ENCODE measurements at places on chromosomes 3 and 15.
A peak's percentile ranks its signal among the peaks of the same experiment; 100 is the strongest.

DNA sequence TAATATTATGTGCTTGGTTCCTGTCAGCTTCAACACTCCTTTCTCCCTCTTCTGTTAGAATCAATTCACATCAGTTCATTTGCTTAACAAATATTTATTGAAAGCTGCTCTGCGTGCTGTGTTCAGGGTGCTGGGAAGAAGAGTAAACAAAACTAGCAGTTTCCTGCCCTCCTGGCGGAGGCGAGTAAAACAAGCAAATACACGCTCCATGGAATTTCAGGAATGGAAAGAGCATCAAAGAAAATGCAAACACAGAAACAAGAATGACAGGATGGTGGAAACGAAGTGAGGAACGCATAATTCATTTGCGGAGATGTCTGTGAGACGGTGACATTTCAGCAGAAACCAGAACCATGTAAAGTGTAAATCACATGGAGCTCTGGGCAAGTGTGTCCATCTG is 49.4 kb upstream of the SPTSSB start:
- no peak for DNase-seq

DNA sequence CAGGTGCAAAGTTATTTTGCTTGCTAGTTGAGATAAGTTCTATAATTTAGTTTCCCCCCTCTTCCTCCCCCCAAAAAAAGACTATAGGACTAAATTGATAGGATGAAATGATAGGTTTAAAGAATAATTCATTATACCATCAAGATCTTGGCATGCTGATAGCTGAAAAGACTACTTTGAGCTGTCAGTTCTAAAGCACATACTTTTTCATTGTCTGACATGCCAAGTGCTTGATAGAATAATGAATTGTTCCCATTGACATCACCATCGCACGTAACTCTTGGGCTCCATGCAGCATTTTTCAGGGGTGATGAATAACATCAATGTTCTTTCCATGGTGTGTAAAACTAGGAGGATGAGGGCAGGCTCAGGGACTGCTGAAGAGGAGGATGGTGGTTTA is 32.3 kb upstream of the TAFA4 start:
- no peak for DNase-seq

GRCh38 chr3:5811016-5811415 is 623.5 kb downstream of the EDEM1 start:
- no peak for DNase-seq

- no peak for DNase-seq
Observed at GRCh38 chr3:12246497-12247163, 42.2 kb upstream of the PPARG start.

DNA sequence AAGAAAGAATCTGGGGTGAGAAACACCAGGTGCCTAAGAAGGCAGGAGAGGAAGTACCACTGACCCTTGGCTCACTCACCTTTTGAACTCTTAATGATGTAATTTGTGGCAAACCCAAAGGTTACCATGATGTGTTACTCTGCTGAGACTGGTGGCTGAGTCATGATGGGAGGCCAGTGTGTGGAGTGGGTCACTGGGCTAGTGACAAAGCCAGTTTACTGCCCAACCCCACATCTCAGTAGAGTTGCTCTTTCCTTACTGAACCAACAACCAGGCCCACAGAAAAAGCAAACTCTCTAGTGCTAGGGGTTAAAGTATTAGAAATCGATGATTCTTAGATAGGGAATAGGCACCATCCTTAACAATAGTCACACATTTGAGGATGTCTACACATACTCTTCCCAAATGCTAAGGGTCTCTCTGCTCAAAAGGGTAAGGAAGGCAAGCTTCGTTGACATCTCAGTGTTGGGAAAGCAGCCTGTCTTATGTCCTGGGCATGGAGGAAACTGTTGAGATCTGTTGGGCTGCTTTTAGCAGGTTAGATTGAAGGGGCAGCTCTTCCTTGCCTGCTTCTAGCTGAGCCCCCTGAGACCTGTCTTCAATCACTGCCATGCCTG is 3.1 kb downstream of the RBP2 start:
- DNase-seq = no peak

DNA sequence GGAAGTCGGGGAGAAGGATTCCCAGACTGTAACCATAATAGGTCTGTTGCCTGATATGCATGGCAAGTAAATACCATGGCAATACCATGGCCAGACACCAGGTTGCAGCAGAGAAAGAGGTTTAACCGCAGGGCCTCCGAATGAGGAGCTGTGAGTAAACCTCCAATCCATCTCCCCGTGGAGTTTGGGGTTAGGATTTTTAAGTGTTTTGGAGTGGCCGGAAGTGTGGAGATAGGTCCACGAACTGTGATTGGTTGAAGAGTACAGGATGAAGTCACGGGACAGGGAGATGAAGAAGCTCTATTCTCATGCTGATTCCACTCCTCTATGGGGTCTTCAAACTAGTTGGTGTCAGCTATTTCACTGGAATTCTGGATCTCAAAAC is 127.9 kb downstream of the ST8SIA2 start:
- peak; percentile 1 for DNase-seq

DNA sequence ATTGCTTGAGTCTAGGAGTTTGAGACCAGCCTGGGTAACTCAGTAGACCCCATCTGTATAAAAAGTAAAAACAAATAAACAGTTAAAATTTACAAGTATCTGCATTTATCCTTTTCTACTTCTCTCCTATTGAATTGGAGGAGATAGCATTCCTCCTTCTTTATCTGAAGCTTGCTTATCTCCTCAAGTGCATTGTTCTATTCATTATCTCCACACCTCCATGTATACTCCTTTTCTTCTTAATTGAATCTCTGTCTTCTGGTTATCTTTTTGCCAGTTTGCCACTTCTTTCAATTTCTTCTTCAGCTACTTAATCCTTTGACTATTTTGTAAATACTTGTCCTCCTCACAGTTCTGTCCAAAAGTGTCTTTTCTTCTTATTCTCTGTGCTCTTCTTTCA is 88.6 kb downstream of the STRIT1 start:
- no peak for DNase-seq

GRCh38 chr3:65988411-65989180 is 50.1 kb downstream of the MAGI1 start:
- no peak for DNase-seq
